ENCODE measurements at places on chromosomes 5 and 9. TPM values are rescaled to one million over a fixed set of nuclear protein-coding genes. Genes with fewer than 3 reads are reported as not detected.
A peak's percentile ranks its signal among the peaks of the same experiment; 100 is the strongest.

The BTNL8 gene
- total RNA-seq = not detected

GRCh38 chr5:1834721-1835429, 33.7 kb downstream of the NDUFS6 start:
- no peaks in the 10 kb centered on the region for H3K4me1 ChIP-seq
- no peak overlapping the region for H3K4me3 ChIP-seq
- peaks cover 2% of the 10 kb centered on the region for H3K27me3 ChIP-seq
- H3K36me3 ChIP-seq = no peaks in the 10 kb centered on the region

GRCh38 chr5:106312360-106312759, 1358.4 kb downstream of the EFNA5 start:
- no peaks in the 10 kb centered on the region for H3K36me3 ChIP-seq
- H3K4me1 ChIP-seq = no peaks in the 10 kb centered on the region
- no peaks in the 10 kb centered on the region for H3K27me3 ChIP-seq
- no peak overlapping the region for H3K27ac ChIP-seq
- DNase-seq = no peak

- peak within 1 kb of the TSS; percentile 76 for H3K4me3 ChIP-seq
- peaks cover 5% of the 10 kb centered on the region for H3K36me3 ChIP-seq
- peaks cover 38% of the 10 kb centered on the region for H3K4me1 ChIP-seq
These were observed at the start of gene ZNF462 for GRCh38 chr9:106862821-106863720. ZNF462 (plus strand) TSS chr9:106863166; CDS start chr9:106923384, 60,218 bp downstream.

The IL4 gene
- not detected for total RNA-seq

DNA sequence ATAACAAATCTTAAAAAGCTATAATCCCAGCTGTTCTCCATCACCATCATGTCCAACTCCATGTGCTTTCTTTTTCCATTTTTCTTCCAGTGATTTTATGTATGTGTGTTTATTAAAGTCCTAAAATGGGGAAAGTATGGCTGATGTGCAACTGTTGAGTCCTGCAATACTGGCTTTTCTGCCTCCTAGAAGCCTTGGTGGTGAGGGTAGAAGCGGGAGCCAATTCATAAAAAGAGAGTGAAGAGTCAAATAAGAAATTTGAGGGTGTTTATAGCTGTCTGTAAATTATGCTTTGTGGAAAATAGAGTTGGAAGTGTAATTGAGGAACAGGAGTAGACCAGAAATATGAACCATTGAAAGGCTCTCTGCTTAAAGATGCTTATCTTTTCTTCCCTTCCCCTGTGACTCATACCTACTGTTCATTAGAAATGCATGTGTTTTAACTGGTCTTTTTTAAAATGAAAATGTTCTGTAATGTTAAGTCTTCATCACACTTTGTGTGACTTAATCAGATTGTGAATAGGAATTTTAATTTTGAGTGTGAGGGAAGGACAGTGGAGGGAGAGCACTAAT, 80.1 kb downstream of the ZCCHC7 start:
- no peak for DNase-seq
- no peak overlapping the region for H3K27ac ChIP-seq
- H3K36me3 ChIP-seq = peaks cover 33% of the 10 kb centered on the region
- peaks cover 39% of the 10 kb centered on the region for H3K4me1 ChIP-seq
- no peaks in the 10 kb centered on the region for H3K27me3 ChIP-seq

- no peaks in the 10 kb centered on the region for H3K36me3 ChIP-seq
- H3K27ac ChIP-seq = no peak overlapping the region
- H3K27me3 ChIP-seq = peaks cover 2% of the 10 kb centered on the region
- no peak for DNase-seq
These were observed 160.6 kb downstream of the PALM2AKAP2 start for GRCh38 chr9:109940561-109940960.

DNA sequence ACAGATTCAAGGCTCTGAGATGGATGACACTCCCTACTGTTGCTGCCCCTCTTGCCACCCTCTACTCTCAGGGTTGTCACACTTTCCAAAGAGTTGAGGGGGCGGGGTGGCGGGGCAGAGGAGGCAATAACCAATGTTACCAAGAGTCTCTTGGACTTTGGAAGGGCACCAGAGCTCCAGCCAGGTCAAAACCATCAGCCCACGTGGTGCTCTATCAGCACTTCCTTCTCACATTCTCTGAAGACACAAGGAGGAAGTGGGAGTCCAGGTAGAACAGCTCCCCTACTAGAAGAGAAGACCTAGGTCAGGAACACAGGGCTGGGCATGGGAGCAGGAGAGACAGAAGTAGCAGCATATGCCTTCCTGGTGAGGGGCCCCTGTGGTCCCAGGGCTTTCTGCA, 33.0 kb upstream of the PIK3R1 start:
- no peaks in the 10 kb centered on the region for H3K27me3 ChIP-seq
- no peak for DNase-seq
- H3K4me1 ChIP-seq = peaks cover 2% of the 10 kb centered on the region
- H3K4me3 ChIP-seq = no peak overlapping the region
- H3K36me3 ChIP-seq = no peaks in the 10 kb centered on the region
- no peak overlapping the region for H3K27ac ChIP-seq

GRCh38 chr5:79173626-79174025, 62.0 kb downstream of the BHMT start:
- H3K27me3 ChIP-seq = no peaks in the 10 kb centered on the region
- no peak overlapping the region for H3K27ac ChIP-seq
- no peak overlapping the region for H3K4me3 ChIP-seq
- no peaks in the 10 kb centered on the region for H3K4me1 ChIP-seq
- DNase-seq = no peak

- no peaks in the 10 kb centered on the region for H3K27me3 ChIP-seq
- no peak overlapping the region for H3K27ac ChIP-seq
- H3K4me1 ChIP-seq = no peaks in the 10 kb centered on the region
- DNase-seq = no peak
- peaks cover 5% of the 10 kb centered on the region for H3K36me3 ChIP-seq
These were observed 184.8 kb downstream of the PBX3 start for GRCh38 chr9:125932012-125932411.

GRCh38 chr9:113360242-113360842, 11.0 kb downstream of the BSPRY start:
- H3K36me3 ChIP-seq = peaks cover 3% of the 10 kb centered on the region
- no peaks in the 10 kb centered on the region for H3K4me1 ChIP-seq
- no peaks in the 10 kb centered on the region for H3K27me3 ChIP-seq
- H3K27ac ChIP-seq = no peak overlapping the region
- no peak for DNase-seq

GRCh38 chr5:62900976-62901375, 322.4 kb downstream of the LRRC70 start:
- DNase-seq = no peak
- no peaks in the 10 kb centered on the region for H3K36me3 ChIP-seq
- H3K27me3 ChIP-seq = peaks cover 2% of the 10 kb centered on the region
- H3K27ac ChIP-seq = no peak overlapping the region
- no peaks in the 10 kb centered on the region for H3K4me1 ChIP-seq
- no peak overlapping the region for H3K4me3 ChIP-seq

The FOXD1 gene
- total RNA-seq = not detected

DNA sequence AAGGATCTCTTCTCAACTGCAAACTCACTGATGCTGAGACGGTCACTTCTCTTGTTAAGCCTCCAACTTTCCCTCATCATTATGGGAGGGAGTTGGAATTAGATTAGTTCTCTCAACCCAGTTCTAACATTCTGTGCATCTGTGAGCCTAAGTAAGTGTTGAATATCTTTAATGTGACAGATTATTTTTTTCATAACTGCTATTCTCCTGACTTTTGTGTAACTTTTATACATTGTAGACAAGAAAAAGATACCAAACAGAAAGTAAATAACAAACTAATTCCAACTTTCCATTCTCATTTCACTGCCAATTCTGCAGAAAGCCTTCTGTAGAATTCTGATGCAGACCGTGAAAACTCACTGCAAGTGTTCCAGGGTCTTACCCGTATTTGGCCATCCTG, 813.5 kb downstream of the TLE4 start:
- H3K4me3 ChIP-seq = no peak overlapping the region
- DNase-seq = no peak
- no peaks in the 10 kb centered on the region for H3K36me3 ChIP-seq
- no peaks in the 10 kb centered on the region for H3K4me1 ChIP-seq
- H3K27me3 ChIP-seq = no peaks in the 10 kb centered on the region

- no peak overlapping the region for H3K27ac ChIP-seq
- H3K4me3 ChIP-seq = no peak overlapping the region
- H3K27me3 ChIP-seq = no peaks in the 10 kb centered on the region
- H3K36me3 ChIP-seq = no peaks in the 10 kb centered on the region
These were observed 1125.0 kb upstream of the DMAC1 start for GRCh38 chr9:8924562-8924961.

The DENND1A gene
- total RNA-seq = 21.2 TPM

The SLC24A2 gene
- total RNA-seq = not detected

- H3K4me3 ChIP-seq = no peak overlapping the region
- no peak overlapping the region for H3K27ac ChIP-seq
These were observed 49.9 kb downstream of the GGTA1 start for GRCh38 chr9:121449786-121450185.

DNA sequence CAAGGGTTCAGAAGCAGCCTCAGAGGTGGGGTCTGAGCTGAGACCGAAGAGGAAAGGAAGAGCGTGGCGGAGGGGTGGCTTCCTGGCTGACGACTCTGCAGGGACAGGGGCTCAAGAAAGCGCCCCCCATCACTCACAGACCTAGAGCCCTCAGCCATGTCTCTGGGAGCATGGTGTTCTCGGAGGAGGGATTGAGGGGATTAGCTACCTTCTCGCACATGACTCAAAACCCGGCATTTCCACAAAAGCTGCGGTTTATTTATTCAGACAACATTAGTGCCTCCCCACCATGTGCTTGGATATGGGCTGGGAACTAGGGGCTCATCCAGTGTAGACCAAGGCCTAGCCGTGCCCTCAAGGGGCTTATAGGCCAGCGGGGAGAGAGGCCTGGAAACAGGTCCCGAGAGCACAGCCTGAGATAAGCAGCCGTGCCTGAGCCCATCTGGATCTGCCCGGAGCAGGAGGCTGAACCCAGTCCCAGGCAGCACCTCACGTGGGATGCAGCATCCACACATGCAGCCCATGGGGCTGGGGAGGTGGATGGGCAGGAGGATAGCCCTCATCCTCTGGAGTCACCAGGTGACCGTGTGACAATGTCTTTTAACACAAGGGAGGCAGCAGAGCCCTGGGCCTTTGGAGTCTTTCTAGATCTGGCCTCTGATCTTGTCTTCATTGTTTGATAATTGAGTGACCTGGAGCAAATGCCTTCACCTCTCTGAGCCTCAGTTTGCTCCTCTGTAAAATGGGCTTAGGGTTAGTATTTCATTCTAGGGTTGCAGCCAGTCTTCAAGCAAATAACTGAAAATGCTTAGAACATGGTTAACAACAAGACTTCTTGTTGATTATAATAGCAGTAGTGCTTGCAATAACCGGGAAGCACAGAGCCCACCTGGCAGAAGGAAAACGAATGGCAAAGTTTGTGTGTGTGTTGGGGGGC, 878 bp upstream of the HMCN2 start:
- H3K36me3 ChIP-seq = no peaks in the 10 kb centered on the region
- H3K4me3 ChIP-seq = no peak overlapping the region
- no peak for DNase-seq
- H3K27ac ChIP-seq = no peak overlapping the region
- H3K4me1 ChIP-seq = peaks cover 1% of the 10 kb centered on the region

Data from activated CD4-positive, alpha-beta T cell treated with anti-CD3 and anti-CD28 coated beads, Interleukin-2, amount 10 ng/mL, durations not matched to agents 7 days and 5 days (primary cell).